ENCODE measurements at places on chromosomes 3 and 15.
A peak's percentile ranks its signal among the peaks of the same experiment; 100 is the strongest.

DNA sequence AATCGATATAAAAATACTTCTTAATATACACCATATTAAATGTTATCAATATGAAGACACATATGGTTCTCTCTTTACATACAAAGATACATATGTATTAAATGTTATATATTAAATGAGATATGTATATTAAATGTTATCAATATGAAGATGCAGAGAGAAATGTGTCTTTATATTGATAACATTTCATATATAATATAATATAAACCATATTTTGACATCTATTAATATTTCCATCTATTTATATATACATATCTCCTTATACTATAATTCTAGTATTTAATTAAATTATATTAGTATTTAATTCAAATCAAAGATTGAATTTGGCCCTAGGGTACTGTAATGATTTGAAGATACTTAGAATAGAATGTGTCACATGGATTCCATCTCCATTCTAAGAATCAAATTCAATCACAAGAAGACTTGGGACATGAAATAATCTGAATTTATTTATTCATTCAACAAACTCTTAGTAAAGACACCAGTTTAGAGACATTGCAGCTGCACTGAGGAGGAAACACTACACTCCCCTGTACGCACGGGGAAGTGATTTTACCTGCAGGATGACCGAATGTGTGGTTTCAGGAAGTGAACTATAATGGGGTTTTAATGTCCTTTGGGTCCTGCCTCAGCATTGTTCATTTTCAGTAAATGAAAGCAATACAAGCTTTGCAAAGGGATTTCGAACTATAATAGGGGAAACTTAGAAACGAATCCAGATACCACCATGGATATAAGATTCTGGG, 365.1 kb downstream of the MECOM start:
- no peak for DNase-seq

DNA sequence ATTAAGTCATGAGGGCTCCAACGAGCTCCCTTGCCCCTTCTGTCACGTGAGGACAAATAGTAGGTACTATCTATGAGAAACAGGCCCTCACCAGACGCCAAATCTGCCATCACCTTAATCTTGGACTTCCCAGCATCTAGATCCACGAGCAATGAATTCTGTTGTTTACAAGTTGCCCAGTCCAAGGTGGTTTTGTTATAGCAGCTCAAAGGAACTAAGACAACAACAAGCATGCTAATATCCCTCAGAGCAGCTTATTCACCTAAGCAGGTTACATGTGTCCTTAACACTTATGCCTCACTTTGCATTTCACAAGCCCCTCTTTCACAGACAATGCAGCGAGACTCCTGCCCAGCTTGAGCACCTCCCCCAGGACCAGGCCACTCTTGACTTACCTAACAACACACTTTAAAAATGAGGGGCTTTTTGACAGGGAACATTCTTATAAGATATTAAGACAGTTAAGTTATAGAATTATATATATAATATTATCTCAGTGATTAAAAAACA, 219.5 kb downstream of the PLCH1 start:
- DNase-seq: no peak

DNA sequence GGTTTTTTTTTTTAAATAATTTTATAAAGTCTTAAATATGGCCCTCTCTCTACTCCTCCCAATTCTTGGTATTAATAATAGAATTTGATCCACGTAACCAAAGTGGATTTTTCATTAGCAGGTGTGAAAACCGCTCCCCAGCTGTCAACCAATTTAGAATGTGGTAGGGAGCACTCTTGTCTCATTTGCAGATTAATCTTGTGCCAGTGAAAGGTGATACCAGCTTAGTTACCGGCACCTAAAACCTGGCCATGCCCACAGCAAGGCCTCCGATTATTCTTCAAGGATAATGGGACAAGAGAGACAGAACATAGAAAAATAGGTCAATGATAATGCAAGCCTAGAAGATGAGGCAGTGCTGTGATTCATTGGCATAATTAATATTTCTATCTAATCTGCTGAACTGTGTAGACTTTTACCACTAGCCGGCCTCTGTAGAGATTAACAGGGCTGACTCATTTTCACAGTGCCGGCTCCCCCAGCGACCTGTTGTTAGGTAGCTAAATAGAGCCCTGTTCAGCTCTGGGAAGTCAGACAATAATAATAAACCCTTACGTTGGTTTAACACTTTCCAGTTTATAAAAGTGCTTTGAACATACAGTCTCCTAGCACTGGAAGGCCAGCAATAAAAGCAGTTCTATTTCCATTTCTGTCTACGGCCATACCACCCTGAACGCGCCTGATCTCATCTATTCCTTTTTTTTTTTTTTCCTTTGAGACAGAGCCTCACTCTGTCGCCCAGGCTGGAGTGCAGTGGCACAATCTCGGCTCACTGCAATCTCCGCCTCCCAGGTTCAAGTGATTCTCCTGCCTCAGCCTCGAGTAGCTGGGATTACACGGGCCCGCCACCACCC, 102.9 kb downstream of the SHQ1 start:
- no peak for DNase-seq

DNA sequence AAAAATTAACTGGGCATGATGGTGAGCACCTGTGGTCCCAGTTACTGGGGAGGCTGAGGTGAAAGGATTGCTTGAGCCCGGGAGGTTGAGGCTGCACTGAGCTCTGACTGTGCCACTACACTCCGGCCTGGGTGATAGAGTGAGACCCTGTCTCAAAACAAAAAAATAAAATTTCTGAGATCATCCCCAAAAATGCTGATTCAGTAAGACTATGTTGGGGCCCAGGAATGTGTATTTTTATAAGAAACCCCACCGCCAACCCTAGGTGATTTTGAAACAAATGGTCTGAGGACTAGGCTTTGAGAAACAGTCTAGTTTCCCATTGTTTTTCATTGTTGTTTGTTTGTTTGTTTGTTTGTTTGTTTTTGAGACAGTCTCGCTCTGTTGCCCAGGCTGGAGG, 4.1 kb downstream of the SLC27A2 start:
- no peak for DNase-seq

- no peak for DNase-seq
Measured at GRCh38 chr15:81002331-81003096, 1.8 kb downstream of the TLNRD1 start.

GRCh38 chr3:188890572-188891270, 281.1 kb upstream of the TPRG1 start:
- no peak for DNase-seq

DNA sequence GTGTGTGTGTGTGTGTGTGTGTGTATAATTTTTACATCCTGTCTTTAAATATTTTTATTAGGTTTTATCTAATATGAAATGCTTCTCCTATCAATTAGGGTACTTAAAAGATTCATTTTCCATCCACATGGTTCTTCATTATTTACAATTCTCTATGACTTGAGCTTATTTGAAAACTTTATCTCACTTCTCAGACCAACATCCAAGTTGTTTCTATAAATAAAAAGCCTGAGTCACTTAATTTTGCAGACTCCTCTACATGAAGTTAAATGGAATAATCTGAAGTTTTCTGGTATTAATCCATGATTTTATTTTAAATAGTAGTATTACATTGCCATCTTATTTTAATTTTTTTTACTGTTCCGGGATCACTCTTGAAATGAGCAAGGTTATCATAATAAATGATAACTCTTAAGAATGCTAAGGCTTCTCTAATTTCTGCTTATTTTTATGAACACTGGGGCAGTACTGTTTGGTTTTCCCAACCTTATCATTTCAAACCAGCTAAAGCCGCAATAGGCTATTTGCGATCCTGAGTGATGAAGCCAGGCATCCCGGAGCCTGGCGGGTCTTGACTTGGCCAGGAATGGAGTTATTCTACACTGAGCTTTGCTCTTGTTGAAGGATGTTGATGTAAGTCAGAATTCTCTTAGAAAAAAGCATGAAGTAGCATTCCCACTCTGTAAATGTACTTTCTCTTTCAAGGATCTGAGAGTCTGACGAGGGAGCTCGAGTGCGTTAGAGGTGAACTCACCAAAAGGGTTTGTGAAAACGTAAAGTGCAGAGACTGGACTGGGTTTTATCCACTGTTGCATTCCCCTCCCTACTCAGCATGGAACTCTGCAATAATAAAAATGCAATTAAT, 220.2 kb upstream of the LRTM1 start:
- no peak for DNase-seq

- DNase-seq: no peak
Measured at GRCh38 chr3:47731061-47731460, 50.6 kb downstream of the SMARCC1 start.

- DNase-seq: no peak
Measured at GRCh38 chr15:48682942-48683651, 37.6 kb upstream of the FBN1 start.

DNA sequence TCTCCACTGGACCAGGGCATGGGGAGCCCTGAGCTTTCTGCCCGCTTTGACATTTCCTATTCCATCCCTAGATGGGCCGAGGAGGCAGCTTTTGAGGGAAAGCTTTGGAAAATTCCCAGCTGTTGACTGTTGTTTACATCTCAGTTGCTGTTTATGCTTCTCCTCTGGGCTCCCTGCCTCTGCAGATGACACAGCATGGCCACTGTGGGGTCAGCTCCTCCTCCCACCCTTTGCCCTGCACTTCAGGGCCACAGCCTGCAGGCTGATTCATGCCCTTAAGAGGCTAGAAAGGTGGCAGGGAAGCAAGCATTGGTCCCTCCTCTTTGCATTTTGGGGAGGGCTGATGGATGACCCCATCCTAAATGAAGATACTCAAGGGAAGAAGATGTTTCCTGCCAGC, 8.5 kb upstream of the CTXND1 start:
- no peak for DNase-seq

DNA sequence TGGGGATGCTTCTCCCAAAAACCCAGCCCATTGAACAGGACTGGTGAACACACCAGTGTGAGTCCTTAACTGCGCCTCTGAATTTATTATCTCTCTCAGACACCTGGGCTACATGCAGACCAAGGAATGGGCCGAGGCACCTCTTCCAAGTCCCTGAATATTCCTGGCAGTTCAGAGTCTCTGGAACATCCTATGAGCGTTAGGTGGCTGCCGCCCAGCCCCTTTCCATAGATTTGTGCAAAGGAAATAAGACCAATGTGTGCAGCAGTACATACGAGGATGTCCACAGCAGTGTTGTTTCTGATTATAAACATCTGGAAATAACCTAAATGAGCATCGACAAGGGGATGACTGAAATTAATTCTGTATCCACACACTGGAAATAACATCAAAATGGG, 104.9 kb upstream of the RPL32 start:
- DNase-seq: no peak

DNA sequence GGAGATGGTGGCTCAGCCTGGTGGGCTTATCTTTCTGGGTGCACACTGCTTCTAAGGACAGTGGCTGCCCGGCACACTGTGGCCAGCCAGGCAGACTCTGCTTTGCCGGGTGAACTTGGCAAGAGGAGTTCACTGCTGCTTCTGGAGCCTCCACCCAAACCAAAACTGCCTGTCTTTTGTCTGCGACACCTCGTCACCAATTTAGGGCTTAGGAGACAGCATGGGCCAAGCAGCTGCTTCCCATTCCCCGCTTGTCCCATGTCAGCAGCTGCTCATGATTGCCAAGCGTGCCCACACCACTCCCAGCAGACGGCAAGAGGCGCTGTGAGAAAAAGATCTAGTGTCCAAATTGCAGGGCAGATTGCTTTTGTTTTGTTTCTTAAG, 57.3 kb downstream of the LSM3 start:
- no peak for DNase-seq

- DNase-seq: no peak
Measured at GRCh38 chr3:128372281-128372680, 94.4 kb downstream of the DNAJB8 start.

GRCh38 chr3:117790235-117790987, 1080.8 kb downstream of the TUSC7 start:
- DNase-seq: no peak

DNA sequence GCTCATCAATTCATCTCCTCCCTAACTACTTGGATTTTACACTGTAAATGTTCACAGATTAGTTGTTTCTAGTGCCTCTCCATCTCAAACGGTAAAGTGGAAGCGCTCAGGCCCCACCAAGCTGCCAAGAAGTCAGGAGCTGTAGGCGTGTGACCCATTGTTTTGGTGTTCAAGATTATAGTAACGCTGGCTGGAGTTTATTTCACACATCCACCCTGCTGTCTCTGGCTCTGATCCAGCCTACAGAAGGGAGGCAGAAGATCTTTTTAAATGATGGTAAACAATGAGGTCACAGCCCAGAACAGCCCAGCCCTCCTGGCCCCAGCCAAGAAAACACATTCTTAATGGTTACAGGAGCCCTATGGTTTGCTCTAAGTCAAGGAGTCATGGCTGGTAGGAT, 25.7 kb upstream of the GALNT15 start:
- DNase-seq: no peak

DNA sequence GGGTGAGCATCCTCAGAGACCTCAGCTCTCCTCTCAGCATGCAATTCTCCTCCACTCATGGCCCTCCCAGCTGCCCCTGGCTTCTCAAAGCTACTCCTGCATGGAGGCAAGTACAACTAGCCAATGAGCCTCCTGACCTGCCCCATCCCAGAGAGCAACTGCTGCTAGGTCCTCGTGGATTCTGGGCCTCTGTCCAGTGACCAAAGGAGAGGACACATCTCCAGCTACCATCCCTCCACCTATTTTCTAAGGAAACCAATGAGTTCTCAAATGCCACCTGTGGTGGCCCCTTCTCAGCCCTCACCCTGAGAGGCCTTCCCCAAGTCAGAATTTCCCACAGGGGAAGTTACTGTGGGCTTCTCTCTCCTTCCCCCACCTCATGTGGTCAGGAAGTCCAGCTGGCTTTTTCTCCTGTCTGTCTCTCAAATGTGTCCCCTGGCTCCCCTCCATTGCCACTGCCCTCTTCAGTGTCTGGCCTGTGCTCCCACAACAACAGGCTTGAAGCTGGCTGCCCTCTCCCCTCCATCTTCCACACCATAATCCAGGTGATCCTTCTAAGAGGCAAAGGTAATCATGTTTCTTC, 43.0 kb downstream of the LIPC start:
- DNase-seq: no peak

DNA sequence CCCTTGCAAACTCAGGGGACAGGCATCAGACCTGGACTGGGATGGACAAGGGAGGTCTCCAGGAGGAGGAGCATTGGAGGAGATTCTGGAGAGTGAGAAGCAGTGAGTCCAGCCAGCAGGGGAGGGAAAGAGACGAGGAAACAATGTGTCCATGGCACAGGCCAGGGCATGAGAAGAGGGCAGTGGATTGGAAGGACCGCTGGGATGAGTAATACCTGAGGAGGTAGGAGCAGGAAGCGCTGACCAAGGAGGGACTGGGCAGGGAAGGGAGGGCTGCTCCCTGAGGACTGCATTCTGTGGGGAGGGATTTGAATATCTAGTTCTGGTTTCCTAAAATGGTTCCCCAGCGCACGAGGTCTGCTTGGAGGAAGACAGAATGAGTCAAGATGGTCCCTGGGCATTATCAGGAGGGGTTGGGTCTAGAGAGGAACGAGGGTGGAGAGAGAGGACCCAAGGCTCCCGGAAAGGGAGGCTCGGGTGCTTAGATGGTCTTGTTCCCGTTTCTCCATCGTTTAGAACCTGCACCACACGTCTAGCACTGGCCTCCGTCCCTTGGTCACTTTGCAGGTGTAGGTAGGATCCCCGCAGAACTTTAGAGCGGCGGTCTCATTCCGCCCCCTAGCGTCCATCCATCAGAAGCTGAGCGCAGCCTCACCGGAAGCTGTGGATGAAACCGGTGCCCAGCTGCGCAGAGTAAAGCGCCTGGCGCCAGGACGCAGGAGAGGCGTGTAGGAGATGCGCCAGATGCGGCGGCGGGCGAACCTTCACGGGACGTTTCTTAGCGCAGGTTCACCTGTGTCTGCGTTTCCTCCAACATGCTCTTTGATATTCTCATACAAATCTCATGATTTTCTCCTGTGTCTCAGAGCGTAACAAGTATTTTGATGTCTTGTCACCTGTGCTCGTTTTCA, 190.7 kb upstream of the NDN start:
- peak; percentile 8 for DNase-seq

- no peak for DNase-seq
Measured at GRCh38 chr15:65423976-65424679, 1.4 kb upstream of the IGDCC4 start.
